ENCODE measurements at places on chromosomes 2 and 18.
A peak's percentile ranks its signal among the peaks of the same experiment; 100 is the strongest.

GRCh38 chr2:191262436-191262835 lies 17.2 kb downstream of the MYO1B start:
- DNase-seq = no peak

DNA sequence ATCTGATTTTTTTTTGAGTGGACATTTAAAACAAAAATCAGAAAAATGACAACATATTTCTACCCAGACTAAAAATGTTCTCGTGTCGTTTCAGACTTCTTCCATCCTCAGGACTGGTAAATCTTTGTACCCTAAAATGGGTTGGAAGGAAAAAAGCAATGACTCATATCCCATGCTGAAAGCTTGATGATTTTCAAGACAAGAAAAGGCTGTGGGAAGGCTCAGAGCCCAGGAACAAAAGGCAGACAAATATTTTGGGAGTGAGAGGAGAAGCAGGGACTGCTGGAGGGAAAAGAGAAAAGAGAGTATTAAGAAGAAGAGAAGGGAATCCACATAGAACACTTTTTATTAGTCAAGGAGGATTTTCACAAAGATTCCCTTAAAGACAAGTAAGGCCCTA lies 77.1 kb upstream of the CTAGE1 start:
- no peak for DNase-seq

GRCh38 chr2:177281400-177282180 lies 17.1 kb upstream of the NFE2L2 start:
- no peak for DNase-seq

DNA sequence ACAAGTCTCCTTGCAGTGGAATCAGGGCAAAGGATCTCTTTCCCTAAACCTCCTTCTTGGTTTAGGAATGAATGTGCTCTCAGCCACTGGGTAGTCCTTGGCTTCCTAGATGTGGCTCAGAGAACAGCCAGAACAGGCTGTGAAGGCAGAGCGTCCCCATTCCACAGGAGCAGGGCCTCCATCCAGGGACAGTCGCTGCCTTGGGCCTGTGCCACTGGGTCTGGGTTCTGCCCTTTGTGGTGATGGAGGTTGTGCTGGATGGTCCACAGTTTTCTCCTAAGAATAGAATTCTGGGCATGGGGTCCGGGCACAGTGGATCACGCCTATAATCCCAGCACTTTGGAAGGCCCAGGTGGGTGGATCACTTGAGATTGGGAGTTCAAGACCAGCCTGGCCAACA lies 516.5 kb upstream of the RAB6C start:
- no peak for DNase-seq

DNA sequence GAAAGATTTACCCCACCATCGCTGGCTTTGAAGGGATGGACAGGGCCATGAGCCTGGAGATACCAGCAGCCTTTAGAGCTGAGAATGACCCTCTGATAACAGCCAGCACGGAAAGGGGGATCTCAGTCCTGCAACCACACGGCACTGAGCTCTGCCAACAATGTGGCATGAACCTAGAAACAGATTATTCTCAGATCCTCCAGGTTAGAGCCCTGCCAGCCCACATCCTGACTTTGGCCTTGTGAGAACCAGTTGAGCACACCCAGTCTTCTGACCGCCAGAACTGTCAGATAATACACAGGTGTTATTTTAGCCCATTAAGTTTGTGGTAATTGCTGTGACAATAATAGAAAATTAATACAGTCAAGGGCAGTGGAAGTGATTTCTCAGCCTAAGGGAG lies 9.4 kb upstream of the GNLY start:
- no peak for DNase-seq

DNA sequence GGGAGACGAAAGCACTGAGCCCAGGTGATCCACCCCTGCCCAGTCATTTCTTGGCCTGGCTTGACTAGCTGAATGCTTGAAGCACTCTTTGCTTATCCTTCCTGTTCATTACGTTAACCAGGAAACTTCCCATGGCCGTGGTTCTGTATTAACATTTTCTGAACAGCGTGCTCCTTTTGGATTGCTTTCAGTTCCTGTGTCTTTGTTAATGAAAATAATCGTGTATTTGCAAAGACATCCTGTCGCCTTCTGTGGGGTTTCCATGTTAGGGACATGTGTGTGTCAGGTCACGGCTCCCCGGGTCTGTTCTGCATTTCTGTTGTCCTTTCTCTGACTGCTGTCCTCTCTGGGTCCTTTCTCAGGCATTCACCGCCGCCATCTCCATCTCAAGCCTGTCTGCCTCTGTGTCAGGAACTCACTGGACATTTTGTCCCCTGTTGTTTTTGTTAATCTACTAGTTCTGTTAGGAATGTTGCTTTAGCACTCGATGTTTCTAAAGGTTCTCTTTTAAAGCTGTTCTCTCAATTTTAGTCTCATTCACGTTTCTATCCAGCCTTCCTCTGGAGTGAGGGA lies 434.1 kb upstream of the HS6ST1 start:
- DNase-seq = no peak

DNA sequence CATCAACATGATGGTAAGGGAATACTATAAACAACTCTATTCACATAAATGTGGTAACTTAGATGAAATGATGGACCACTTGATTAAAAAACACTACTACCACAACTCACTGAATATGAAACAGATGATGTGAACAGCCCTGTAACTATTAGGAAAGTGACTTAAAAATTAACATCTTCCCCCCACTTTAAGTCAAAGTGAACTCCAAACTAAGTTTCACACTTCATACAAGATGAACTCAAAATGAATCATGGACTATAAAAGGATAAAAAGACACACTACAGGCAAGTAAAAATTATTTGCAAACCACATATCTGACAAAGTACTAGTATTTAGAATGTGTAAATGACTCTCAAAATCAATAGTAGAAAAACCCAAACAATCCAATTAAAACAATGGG lies 71.6 kb downstream of the ZAP70 start:
- no peak for DNase-seq

DNA sequence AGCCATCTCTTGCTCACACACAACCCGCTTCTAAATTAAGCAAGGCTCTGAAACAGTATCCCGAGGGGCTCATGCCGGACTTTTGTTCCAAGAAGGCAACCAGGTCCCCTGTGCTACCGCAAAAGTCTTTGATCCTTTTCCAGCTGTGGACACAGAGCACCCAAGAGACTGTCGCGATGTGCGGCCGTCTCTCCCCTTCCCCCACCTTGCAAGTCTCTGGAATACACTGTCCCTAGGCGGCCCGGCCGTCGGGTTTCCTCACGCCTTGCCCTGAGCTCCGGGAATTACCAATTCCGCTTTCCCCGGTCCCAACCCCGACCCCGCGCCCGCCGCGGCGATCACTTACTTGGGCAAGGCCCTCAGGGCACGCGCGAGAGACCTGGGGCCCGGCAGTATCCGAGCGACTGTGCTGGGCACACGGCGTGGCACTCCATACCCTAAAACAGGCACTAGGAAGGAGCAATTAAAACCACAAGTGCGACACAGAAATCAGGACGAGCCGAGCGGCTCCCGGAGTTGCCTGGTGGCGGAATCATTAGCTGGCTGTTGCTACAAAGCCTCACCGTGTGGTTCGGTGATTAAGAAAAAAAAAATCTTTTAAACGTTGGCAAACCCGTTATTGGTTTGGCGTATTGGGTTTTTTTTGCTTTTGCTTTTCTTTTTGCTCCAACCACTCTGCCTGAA lies 2.2 kb upstream of the DLX1 start:
- DNase-seq = no peak

DNA sequence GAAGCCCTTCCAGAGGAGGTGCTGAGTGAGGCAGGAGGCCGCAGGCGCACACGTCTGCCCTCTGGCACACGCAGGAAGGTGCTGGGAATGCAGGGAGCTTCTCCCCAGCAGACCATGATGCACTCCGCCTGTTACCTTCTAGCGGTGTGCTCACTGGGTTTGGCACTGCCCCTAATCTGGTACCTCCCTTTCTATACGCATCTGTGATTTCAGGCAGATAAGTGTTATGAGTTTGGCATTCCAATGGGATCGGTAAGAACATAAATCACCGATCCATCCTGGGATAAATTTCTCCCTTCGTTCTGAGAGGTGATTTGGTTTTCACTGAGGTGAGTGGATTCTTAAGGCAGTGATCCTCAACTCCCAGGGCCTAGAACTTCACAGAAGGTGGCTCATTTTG lies 34.6 kb downstream of the ODC1 start:
- DNase-seq = no peak

DNA sequence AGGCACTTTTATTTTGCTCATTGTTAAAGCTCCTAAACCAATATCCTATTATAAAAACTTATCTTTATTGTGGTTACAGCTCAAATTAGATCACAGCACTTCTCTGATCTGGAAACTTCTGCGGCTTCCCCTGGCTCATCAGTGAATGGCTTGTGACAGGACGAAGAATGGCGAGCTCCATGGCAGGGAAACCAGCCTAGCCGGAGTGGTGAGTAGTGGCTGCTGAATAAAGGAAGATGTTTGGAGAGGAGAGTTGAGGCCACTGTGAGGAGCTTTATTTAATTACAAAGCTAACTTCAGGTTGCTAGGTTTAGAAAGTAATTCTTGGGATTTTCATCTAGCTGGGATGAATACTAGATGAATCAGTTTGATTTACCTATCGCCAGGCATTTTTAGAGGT lies 213.5 kb downstream of the CYRIA start:
- DNase-seq = no peak

- DNase-seq = no peak
Observed at GRCh38 chr2:151766437-151767153, 32.3 kb upstream of the NEB start.

GRCh38 chr2:69196327-69197117 lies 183.5 kb downstream of the ANTXR1 start:
- DNase-seq = no peak

GRCh38 chr2:168392024-168392423 lies 64.0 kb upstream of the CERS6 start:
- no peak for DNase-seq

- DNase-seq = no peak
Observed at GRCh38 chr18:11544060-11544633, 65.2 kb upstream of the SLC35G4 start.

GRCh38 chr2:212124598-212124997 lies 414.0 kb downstream of the ERBB4 start:
- no peak for DNase-seq

DNA sequence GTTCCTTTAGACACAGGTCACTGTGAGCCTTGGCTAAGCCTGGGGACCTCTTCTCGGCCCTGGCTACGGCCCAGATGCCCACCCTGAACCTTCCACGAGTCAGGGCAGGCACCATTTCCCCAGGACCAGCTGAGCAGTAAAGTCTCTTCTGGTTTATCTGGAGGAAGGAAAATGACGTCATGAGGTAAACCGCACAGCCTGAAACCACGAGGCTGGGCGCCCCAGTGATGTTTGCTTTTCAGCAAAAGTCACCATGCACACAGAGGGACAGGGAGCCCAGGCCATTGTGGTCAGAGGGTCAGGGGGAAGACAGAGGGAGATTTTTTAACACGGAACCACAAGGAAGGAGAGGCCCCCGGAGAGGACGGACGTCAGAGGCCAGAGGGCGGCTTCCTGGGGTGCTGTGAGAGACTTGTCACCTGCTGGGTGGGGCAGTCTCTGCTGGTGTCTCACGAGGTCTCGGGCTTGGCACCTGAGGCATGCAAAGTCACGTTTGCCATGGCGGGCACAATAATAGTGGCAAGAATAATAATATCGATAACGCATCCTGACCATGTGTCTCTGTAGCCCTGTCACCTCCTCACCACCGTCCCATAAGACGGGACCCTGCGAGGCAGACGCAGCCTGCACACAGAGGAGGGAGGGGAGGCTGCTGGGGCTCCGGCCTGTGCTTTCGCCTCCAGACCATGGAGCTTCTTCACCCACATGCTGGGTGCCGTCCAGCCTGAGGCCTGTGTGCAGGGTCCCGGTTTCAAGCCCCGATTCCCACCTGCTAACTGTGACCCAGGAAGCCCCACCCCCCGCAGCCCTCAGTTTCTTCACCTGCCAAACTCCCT lies 33.2 kb upstream of the FOSL2 start:
- DNase-seq = peak; percentile 69

- no peak for DNase-seq
Observed at GRCh38 chr2:233456111-233456510, 101.8 kb downstream of the DGKD start.

DNA sequence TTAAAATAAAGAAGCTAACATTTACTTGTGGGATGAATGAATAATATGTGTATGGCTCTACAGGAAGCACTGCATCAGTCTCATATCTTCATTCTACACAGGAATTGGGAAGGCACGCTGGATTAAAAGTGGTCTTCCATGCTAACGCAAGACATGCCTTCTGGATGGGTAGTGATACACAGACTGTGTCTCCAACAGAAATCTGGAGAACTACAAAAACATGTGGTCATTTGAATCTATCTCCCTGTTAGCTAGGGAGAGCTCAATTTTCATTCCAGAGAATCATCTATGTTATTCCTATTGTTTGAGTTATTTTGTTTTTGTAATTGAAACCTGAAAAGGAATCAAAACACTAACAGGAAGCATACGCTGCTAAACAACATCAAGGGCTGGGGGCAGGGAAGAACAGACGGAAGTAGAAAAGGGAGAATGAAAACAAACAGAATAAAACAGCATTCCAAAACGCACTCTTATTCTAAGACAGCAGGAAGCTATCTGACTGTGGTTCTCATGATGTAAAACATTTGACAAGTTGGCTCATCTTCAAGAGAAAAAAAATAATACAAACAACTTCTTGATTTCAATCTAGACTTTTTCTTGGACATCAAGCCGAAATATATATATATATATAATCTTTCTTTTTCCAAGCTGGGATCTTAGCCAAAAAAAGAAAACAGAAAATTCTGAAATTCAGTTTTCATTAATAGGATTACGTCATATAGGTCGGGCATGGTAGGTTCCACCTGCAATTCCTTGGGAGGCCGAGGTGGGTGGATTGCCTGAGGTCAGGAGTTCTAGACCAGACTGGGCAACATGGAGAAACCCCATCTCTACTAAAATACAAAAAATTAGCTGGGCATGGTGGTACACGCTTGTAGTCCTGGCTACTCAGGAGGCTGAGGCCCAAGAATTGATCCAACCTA lies 31.5 kb upstream of the ASNSD1 start:
- DNase-seq = no peak

- no peak for DNase-seq
Observed at GRCh38 chr2:48278590-48278989, 251.4 kb upstream of the STON1 start.

- no peak for DNase-seq
Observed at GRCh38 chr18:25099895-25100294, 252.1 kb downstream of the ZNF521 start.

DNA sequence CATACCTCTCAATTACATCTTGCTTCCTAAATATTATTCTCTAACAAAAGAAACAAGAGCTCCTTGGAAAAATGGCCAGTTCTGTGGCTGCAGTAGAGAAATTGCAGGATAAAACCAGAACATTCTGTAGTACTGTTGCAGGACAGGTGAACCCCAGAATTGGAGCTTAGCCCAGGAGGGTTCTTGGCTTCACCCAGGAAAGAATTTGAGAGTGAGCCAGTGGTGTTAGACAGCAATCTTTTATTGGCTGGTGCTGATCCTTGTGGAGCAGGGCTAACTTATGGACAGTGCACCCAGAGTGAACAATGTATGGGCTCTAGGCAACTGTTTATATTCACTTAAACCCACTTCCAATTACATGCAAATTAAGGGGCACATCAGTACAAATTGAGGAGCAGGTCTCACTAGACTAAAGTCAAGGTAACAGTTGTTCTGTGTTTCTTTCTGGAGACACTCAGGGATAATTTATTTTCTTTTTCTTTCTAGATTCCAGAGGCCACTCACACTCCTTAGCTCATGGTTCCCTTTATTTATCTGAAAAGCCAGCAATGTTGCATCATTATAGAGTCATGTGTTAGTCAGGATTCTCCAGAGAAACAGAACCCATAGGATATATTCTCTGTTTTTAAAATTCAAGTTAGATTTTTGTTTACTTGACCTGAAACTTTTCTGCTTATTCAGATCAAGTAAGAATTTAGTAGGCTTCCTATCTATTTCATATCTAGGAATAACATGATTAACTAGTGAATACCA lies 348.1 kb downstream of the CCDC85A start:
- no peak for DNase-seq
